Neural progenitor cell (in vitro differentiated cells): ENCODE measurements at places on chromosomes 12 and 14.

DNA sequence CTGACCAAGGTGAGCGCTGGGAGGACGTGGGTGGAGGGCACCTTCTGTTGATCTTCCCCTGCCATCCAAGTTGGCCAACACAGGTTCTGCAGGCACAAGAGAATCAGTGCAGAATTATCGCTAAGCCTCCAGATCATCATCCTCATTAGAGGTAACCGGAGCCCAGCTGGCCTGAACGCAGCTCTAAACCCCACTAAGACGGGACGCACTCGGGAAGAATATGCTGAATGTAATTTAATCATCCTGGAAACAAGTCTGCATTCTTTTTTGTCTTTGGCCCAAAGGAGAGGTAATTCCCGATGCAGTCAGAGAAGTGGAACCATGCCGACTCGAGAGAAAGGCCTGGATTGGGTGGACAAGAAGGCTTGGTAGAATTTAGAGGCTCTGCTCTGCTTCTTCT is 111.0 kb upstream of the GSC start:
- no peaks in the 10 kb centered on the region for H3K36me3 ChIP-seq
- H3K4me1 ChIP-seq, result no peaks in the 10 kb centered on the region
- no peaks in the 10 kb centered on the region for H3K27me3 ChIP-seq
- H3K4me3 ChIP-seq, result no peak overlapping the region
- no peak for DNase-seq

DNA sequence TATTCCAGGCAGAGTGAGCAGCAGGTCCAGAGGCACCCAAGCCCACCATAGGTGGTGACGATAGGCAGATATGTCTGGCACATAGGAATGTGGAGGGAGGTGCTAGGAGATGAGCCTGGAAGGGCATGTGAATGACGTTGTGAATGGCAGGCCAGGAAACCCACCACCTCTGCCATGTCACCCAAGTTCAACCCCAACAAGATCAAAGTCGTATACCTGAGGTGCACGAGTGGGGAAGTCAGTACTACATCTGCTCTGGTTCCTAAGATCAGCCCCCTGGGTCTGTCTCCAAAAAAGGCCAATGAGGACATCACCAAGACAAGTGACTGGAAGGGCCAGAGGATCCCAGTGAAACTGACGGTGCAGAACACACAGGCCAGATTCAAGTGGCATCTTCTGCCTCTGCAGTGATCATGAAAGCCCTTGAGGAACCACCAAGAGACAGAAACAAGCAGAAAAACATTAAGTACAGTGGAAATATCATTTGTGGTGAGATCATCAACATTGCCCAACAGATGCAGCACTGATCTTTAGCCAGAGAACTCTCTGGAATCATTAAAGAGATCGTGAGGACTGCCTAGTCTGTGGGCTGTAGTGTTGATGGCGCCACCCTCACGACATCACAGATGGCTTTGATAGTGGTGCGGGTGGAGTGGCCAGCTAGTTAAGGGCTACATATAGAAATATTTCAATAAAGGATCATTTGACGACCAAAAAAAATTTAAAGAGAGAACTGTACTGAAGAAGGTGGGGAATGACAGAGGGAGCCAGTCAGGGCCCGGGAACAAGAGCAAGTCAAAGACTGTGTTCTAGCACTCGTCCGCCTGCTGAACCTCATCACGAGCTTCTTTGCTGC is 99.7 kb downstream of the ZFP36L1 start:
- peaks cover 42% of the 10 kb centered on the region for H3K4me1 ChIP-seq
- DNase-seq, result no peak
- no peak overlapping the region for H3K4me3 ChIP-seq
- no peaks in the 10 kb centered on the region for H3K27me3 ChIP-seq
- H3K36me3 ChIP-seq, result no peaks in the 10 kb centered on the region

DNA sequence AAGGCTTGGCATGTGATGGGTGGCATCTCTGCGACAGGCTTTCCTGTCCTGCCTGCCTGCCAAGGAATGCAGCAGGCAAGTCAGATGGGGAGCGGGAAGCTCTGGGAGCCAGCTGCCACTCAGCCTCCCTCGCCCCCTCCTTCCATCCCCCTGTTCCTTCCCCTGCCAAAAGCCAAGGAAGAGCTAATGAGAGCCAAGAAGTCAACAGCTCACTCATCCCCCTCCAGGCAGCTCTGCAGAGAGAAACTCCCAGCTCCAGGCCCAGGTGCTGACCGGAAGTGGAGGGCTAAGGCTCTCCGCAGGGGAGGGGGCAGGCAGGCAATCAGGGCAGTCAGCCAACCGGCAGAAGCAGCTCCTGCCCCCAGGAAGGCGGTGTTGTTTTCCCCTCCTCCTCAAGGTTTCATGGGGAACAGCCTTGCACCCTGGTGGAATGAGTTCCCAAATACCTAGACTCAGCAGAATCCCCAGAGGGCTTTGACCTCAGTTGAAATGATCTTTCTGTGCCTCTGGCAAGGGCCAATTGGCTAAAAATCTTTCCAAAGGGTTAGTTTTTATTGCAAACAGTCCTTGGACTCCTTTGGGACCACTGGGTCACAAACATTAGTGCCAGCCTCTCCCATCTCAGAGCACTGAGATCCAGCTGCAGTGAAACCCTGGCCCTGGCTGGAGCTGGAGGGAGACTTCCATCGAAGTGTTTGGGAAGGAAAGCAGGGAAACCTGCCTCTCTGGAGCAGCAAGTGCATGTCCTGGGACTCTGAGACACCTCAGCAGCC is 349.1 kb downstream of the DPF3 start:
- H3K4me3 ChIP-seq, result no peak overlapping the region
- H3K36me3 ChIP-seq, result no peaks in the 10 kb centered on the region
- peak overlapping the region; percentile 69 for H3K27ac ChIP-seq
- peak; percentile 75 for DNase-seq

DNA sequence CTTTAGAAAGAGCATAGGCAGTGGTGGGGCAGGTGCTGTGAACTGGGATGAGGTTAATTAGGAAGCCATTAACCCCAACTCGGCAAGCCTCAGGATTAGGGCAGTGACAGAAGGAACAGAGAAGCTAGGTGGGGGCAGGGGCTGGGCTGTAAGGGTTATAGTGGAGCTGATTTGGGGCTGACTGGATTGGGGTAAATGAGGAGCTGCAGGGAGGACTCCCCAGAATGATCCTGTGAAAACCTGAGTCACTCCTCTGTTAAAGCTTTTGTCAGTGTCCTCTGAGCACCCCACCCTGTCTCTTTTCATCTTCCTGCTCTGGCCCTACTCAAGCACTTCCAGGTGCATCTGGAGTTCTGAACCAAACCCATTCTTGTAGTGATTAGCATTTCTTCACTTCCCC is 4.4 kb downstream of the KLC1 start:
- no peaks in the 10 kb centered on the region for H3K36me3 ChIP-seq
- peaks cover 8% of the 10 kb centered on the region for H3K4me1 ChIP-seq
- H3K27ac ChIP-seq, result no peak overlapping the region
- no peak overlapping the region for H3K4me3 ChIP-seq
- peak; percentile 34 for DNase-seq

- H3K27me3 ChIP-seq, result no peaks in the 10 kb centered on the region
- H3K4me3 ChIP-seq, result no peak overlapping the region
- H3K27ac ChIP-seq, result no peak overlapping the region
- no peak for DNase-seq
- peaks cover 5% of the 10 kb centered on the region for H3K4me1 ChIP-seq
Measured at GRCh38 chr14:99401621-99402284, 78.9 kb downstream of the SETD3 start.

DNA sequence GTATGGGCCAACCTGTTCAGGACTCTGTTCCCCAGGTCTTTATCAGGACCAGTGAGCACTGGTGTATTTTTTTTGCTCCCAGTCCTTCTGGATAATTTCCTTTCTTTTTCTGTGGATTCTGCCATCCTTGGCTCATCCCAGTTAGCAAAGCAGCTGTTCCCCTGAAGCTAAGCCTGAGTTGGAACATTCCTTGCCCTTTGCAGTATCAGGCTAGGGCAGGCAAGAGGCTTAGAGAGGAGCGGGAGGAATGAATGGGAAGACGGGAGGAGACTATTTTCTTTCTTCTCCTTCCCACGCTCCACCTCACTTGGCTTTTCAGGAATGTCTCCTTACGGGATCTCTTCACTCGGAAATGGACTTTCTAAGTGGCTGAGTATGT is 29.2 kb downstream of the ERG28 start:
- H3K4me1 ChIP-seq, result peaks cover 27% of the 10 kb centered on the region
- no peaks in the 10 kb centered on the region for H3K36me3 ChIP-seq
- no peaks in the 10 kb centered on the region for H3K27me3 ChIP-seq
- peak; percentile 71 for DNase-seq
- H3K4me3 ChIP-seq, result no peak overlapping the region
- no peak overlapping the region for H3K27ac ChIP-seq

DNA sequence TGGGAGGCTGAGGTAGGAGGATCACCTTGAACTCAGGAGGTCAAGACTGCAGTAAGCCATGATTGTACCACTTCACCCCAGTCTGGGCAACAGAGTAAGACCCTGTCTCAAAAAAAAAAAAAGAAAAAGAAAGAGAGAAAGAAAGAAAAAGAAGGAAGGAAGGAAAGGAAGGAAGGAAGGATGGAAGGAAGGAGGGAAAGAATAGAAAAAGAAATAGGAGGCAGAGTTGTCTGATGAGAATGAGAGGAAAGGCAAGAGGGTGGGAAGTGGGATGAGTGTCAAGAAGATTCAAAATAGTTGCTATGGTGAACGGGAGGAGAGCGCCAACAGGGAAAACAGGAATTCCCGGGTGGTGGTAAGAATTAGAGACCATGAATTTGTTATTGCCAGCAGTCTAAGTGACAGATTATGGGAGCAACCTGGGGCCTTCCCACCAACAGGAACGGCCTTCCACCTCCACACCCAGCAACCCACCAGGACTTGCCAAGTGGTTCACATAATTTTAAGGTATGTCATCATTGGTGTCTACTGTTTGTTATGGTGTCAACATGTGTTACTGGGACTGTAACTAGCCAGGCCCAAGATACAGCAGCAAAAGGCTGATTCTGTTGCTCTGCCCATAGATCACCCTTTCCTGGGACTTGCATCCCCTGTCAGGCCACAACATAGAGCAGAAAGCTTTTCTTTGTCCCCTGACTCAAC is 36.1 kb upstream of the C12orf76 start:
- no peak overlapping the region for H3K27ac ChIP-seq
- H3K4me3 ChIP-seq, result no peak overlapping the region
- no peaks in the 10 kb centered on the region for H3K36me3 ChIP-seq
- no peak for DNase-seq

DNA sequence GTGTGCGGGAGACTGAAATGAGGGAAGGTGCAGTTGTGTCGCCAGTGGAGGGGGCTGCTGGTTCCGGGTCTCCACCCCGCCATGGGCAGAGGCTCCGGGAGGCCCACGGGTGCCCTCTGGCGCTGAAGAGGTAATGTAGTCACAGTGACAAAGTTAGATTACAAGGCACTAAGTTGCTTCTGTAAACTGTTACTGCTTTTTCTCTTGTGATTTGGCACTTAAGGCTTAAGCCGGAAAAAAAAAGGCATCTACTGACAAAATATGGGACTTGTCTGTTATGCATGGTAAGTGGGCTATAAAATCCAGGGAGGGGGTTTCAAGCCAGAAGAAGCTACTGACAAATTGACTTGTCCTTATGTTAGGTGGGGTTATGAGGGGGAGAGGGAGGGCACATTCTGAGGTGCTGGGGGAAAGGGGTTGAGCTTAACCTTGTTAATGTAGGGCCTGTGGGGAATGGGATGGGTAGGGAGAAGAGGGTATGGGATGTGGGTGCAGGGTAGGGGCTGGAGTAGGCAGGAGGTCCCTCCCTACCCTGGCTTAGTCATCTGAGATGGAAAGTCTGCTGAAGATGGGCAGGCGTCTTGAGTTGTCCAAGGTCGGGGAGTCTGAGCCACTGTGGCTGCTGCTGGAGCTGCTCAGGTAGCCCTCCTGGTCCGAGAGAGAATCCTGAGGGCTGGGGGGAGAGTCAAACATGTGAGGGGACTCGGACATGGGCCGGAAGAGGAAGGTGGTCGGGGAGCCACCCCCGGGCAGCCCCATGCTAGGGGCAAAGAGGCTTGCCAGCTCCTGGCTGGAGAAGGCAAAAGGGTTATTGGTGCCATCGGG is 3.7 kb downstream of the ZFP36L1 start:
- H3K27ac ChIP-seq, result peak overlapping the region; percentile 47
- peaks cover 12% of the 10 kb centered on the region for H3K36me3 ChIP-seq
- peak; percentile 76 for DNase-seq

GRCh38 chr12:6072302-6072752 is 52.1 kb downstream of the VWF start:
- H3K27me3 ChIP-seq, result no peaks in the 10 kb centered on the region
- no peak overlapping the region for H3K27ac ChIP-seq
- H3K4me3 ChIP-seq, result no peak overlapping the region
- H3K4me1 ChIP-seq, result peaks cover 9% of the 10 kb centered on the region
- H3K36me3 ChIP-seq, result no peaks in the 10 kb centered on the region
- no peak for DNase-seq

DNA sequence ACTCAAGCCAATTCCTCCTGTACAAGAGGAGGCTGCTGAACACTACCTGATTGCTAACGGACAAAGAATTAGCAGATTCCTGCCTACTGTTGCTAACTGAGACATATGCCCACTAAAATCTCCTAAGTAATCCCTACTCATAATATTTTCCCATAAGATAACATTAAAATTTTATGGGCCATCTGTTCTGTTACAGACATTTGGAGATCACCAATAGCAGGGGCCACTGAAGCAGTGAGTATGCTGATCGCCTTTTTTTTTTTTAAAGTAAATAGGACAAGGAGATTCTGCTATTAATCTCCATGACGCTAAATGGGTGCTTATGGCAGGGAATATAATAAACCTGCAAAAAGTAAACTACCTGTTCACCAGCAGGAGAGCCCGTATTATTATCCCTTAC is 292.9 kb downstream of the MED13L start:
- DNase-seq, result no peak
- H3K36me3 ChIP-seq, result peaks cover 25% of the 10 kb centered on the region
- H3K4me3 ChIP-seq, result no peak overlapping the region
- peaks cover 22% of the 10 kb centered on the region for H3K4me1 ChIP-seq
- no peak overlapping the region for H3K27ac ChIP-seq

DNA sequence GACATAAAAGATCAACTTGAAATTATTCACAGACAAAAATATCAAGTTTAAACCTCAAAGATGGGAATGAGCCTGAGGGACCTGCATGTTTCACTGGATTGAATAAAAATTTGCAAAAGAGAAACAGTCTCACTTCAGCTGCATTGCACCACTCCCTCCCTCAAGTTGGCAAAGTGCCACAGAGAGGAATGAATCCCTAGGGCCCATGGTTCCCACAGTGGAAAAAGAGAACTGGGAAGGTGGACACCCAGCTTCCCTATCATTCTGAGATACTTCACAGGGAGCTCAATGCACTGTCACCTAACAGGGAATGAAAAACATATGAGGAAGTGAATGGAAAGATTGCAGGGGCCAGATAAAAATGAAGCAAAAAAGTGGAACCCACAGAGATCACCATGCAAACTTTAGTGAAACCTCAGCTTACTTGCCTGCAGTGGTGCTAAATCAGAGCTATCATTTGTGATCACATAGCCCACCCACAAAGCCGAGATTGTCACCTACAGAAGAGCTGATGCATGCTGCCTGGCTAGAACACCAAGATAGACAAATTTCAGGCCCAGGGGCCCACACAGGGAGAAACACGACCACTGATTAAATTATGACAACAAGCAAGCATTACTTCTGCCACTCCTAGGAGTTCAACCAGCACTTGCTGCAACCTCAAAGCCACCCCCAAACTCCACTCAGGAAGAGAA is 911.3 kb downstream of the LRFN5 start:
- no peaks in the 10 kb centered on the region for H3K27me3 ChIP-seq
- no peaks in the 10 kb centered on the region for H3K36me3 ChIP-seq
- DNase-seq, result no peak
- H3K4me1 ChIP-seq, result no peaks in the 10 kb centered on the region
- H3K27ac ChIP-seq, result no peak overlapping the region
- H3K4me3 ChIP-seq, result no peak overlapping the region
